ENCODE measurements at places on chromosomes 3 and 15. TPM values are rescaled to one million over a fixed set of nuclear protein-coding genes. Genes with fewer than 3 reads are reported as not detected.

SSUH2 gene
- 0.37 TPM for total RNA-seq

OR5K2 gene
- total RNA-seq = not detected

CIDEC gene
- total RNA-seq = not detected

CFAP92 gene
- 5.3 TPM for total RNA-seq

GPR87 gene
- not detected for total RNA-seq

TSPAN3 gene
- 474 TPM for total RNA-seq

CCDC174 gene
- total RNA-seq = 15.6 TPM

SPESP1 gene
- total RNA-seq = not detected

SAMMSON gene
- total RNA-seq = not detected

EAF2 gene
- 8.5 TPM for total RNA-seq

GOLGA6D gene
- not detected for total RNA-seq

ACKR4 gene
- not detected for total RNA-seq

MAGEL2 gene
- 2.5 TPM for total RNA-seq

FGF12 gene
- total RNA-seq = 6.6 TPM

CSTA gene
- not detected for total RNA-seq

P3H2 gene
- total RNA-seq = 9.0 TPM

MELTF gene
- 4.2 TPM for total RNA-seq

LDHAL6B gene
- total RNA-seq = not detected

SLC9C1 gene
- 0.31 TPM for total RNA-seq

ZWILCH gene
- total RNA-seq = 89.5 TPM

STXBP5L gene
- 2.3 TPM for total RNA-seq

EPHA3 gene
- 0.36 TPM for total RNA-seq

CAMK2N2 gene
- total RNA-seq = 0.71 TPM

CX3CR1 gene
- total RNA-seq = not detected

Data from neural progenitor cell (in vitro differentiated cells).